ENCODE measurements at places on chromosomes 1 and 21. TPM values are rescaled to one million over a fixed set of nuclear protein-coding genes. Genes with fewer than 3 reads are reported as not detected.

DNA sequence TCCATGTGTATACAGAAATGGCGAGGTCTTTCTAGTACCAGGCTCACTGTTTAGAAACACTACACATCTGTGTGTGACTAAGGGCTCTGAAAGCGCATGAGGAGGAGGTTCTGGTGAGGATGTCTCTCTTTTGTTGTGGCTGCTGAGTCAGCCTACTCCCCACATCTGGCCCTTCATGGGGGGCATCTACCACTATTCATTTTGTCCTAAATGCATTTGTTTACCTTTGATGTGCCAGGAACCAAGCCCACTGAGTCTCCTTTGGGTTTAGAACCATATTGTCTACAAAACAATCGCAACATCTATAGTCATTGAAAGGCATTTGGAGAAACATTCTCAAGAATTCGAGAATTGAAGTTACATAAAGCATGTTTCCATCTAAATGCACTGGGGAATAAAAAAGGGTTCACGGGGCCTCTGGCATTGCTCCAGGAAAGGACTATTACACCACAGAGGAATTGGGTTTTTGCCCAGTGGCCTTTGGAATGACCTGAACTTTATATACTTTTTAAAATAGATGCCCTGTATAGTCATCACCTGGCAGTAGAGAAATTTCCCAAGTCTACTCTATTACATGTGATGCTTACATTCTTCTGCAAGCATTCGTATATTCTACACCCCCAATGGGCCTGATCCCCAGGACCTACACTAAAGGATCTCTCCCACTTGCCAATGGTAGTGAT lies 35.1 kb upstream of the ADORA3 start:
- DNase-seq, result no peak

DNA sequence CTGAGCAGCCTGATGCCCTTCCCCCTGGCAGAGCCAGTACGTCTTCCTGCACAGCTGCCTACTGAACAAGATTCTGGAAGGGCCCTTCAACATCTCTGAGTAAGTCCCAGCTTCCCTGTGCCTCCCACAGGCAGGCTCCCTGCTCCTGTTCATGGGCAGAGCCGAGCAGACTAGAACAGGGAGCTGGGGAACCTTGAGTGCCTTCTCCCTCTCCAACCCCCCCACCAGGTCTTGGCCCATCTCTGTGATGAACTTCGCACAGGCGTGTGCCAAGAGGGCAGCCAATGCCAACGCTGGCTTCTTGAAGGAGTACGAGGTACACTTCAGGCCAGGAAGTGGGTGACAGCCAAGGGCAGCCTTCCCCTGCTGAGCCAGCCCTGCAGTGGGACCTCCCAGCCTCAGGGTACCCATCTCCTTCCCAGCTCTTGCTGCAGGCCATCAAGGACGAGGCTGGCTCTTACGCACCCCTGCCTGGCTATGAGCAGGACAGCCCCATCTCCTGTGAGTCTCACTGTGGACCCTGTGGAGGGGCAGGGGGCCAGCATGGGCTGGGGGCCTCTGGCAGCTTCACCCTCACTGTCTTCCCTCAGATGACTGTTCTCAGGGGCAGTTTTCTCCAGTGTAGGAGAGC lies 6.4 kb upstream of the LGR6 start:
- DNase-seq, result no peak

DNA sequence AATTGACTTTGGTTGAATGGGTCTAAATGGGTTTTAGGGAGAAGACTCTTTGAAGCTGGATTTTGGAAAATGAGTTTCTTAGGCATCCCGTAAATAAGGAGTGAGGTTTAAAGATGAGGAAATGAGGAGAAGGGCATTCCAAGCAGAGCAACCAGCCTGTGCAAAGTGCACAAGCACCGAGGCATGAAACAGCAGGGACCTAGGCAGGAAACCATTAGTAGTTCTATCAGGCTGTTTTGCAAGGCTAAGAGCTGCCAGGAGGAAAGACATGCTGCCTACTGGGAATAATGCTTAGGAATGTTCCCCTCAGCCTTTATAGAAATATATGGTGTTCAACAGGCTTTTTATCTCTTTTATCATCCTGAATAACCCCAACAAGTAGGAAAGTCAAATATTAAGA lies 153.1 kb upstream of the FGGY start:
- DNase-seq, result no peak

- peak; percentile 94 for DNase-seq
These were observed at the start of gene NEXN for GRCh38 chr1:77888081-77888780. Gene NEXN (plus strand): TSS chr1:77888624. CDS start chr1:77916107, 27,483 bp downstream.

GRCh38 chr1:106960412-106960811 lies 96.1 kb upstream of the PRMT6 start:
- DNase-seq, result no peak

- peak; percentile 49 for DNase-seq
These were observed 3.8 kb downstream of the DVL1 start for GRCh38 chr1:1345384-1345783.

GRCh38 chr1:96525657-96526557 lies 195.7 kb upstream of the PTBP2 start:
- DNase-seq, result no peak

DNA sequence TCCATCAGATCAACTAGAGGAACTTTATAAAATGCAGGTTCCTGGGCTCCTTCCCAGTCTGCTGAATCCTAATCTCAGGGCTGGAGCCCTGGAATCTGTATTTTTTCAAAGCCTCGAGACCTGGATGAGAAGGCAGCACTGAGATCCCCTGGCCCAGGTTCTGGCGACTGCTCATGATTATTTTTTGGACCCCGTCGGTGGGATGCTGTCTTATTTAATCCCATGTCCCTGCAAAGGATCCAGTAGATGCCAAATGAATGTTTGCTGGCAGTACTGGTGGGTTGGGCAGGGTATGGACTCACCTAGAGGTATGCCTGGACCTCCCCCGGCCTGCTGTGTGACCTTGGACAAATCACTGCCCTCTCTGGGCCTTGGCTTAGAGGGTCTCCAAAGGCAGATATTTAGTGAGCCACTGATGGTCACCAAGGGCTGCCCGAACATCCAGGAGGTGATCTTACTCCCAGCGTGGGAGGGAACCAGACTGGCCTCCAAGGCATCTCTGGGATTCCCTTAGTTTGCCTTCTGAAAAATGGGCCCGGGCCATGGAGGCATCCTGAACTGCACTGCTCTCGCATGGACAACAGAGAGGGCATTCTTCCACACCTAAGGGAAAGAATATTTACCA lies 91.6 kb upstream of the RUNX3 start:
- DNase-seq, result no peak

- DNase-seq, result no peak
These were observed 8.1 kb upstream of the OR2M5 start for GRCh38 chr1:248136811-248137210.

- DNase-seq, result no peak
These were observed 88.9 kb downstream of the PGBD5 start for GRCh38 chr1:230337266-230337665.

DNA sequence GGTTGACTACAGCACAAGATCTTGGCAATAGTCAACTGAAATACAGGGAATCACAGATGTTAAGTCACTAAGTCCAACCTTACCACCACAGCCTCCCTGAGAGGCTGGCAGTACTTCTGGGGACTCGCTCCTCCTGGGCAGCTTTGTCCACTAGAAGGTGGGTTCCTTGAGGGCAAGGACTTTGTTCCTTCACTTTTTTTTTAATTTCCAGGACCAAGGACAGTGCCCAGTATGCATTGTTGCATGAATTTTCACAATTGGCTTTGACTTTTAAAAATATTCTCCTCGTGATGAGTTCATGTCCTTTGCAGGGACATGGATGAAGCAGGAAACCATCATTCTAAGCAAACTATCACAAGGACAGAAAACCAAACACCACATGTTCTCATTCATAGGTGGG lies 96.7 kb upstream of the IGSF21 start:
- DNase-seq, result no peak

GRCh38 chr1:106524631-106525030 lies 531.8 kb upstream of the PRMT6 start:
- no peak for DNase-seq

- DNase-seq, result no peak
These were observed 374.0 kb downstream of the NTNG1 start for GRCh38 chr1:107514841-107515240.

GRCh38 chr1:1332031-1332755 lies 1.1 kb downstream of the TAS1R3 start:
- DNase-seq, result no peak

- no peak for DNase-seq
These were observed 66.3 kb upstream of the SSX2IP start for GRCh38 chr1:84756455-84757082.

- no peak for DNase-seq
These were observed 36.1 kb upstream of the ABCG1 start for GRCh38 chr21:42182713-42183371.

GRCh38 chr1:153058154-153058553 lies 842 bp upstream of the SPRR2A start:
- DNase-seq, result no peak

DNA sequence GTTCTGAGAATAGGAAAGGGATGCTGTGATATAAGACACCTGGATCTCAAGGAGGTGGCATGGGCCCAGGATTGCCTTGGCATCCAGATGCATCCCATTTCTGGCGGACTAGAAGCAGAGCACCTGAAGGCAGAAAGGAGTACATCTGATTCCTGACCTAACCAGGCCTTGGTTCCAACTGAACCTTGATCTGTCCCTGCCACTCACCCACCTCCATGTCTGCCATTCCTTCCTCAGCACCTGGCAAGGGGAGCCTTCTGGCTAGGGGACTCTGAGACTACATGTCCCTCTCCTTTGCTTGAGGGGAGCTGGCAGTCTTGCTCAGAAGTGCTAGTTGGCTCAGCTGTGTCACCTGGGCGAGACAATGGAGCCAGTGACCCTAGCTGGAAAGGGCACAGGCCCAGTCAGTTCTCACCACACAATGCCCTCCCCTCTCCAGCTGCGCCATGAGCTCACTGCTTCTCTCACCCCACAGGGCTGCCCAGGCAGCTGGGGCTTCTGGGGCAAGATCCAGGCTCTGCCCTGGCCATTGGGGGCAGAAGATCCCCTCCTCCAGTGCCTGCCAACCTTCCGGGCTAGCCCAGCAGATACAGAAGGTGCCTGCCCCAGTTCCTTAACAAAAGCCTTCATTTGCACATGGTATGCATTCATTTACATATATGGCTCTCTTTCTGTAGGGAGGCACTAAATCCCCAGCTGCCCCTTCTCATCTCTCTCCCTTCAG lies 2.9 kb downstream of the IGSF8 start:
- DNase-seq, result no peak

DNA sequence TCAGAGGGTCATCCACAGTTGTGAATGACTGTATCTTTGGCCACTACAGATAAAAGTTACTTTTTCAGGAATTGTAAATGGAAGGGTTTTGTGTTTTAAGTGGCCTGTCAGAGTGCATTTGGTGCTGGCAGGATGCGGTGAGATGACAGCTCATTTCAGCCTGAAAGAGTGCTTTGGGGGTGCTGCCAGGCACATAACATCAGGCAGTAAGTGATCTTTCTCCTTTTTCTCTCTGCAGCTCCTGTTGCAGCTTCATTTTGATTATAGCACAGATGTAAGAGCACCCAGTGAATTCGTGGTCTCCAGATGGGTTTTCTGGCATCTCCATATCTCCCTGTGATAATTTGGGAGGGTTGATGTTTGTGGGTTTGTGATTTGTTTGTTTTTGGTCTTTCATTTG lies 14.8 kb upstream of the FAM163A start:
- no peak for DNase-seq

DNA sequence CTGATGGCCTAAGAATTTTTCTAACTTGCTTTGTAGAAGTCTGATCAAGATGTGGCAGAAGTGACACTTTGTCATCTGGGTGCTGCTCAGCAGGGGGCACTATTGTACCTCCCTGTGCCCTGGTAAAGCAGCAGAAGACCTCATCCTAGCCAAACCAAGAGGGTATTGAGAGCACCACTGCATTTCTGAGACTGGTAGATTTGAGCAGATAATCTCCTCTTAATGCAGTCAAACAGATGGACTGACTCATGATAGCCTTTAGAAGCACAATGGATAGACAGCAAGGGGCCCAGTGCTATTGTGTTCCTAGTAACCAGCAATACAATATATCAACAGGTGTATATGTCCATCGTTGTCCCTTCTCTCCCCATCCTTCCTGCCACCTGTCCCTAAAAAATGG lies 5.7 kb downstream of the TPM3 start:
- peak; percentile 48 for DNase-seq

DNA sequence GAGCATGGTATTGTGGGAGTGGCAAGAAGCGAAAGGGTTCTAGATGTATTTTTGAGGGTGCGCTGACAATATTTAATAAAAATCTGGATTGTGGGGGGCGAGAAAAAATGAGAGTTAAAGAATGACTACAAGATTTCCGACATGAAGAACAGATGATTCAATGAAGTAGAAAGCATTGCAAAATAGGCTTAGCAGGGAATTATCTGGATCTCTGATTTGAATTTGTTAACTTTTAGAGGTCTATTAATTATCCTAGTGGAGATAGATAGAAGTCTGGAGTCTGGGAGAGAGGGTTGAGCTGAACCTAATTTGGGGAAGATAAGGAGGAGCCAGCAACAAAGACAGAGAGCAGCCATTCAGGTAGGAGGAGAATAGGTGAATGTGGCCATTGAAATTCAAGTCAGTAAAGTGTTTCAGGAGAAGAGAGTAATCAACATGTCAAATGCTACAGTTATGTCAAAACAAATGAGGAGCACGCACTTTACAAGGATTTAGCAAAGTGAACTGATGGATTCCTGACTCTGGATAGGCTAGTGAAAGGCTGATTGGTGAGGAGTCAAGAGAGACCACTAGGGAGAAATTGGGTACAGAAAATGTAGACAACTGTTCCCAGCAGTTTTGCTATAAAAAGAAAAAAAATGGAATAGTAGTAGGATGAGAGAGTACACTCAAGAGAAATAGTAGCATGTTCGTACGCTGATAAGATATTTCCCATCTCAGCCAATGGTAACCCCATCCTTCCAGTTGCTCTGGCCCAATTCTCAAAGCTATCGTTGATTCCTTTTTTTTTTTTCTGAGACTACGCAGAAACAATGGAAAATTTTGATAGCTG lies 393.2 kb upstream of the CXADR start:
- DNase-seq, result no peak

ILDR2 gene
- 3.4 TPM for total RNA-seq

KRTAP11-1 gene
- not detected for total RNA-seq

CELA3B gene
- total RNA-seq, result not detected

LCE1C gene
- total RNA-seq, result not detected

CALML6 gene
- total RNA-seq, result not detected

RUNX1 gene
- 2.5 TPM for total RNA-seq

TAF12 gene
- total RNA-seq, result 23.7 TPM

RIMKLA gene
- total RNA-seq, result 6.2 TPM

PDZK1 gene
- not detected for total RNA-seq
